A549 treated with Hydrocortisone at 1 μM for 4 hours (cell line): ENCODE measurements at places on chromosomes 2 and 18. TPM values are rescaled to one million over a fixed set of nuclear protein-coding genes. Genes with fewer than 3 reads are reported as not detected.

Gene DNAJC5G
- not detected in 5 replicates for total RNA-seq

Gene NRP2
- 84.8 to 140 TPM (median 133 TPM) in 5 replicates for total RNA-seq

Gene SLC5A7
- total RNA-seq = not detected in 5 replicates

Gene ZBTB14
- 6.1 to 8.2 TPM (median 6.5 TPM) in 5 replicates for total RNA-seq

Gene MLPH
- 270 to 331 TPM (median 308 TPM) in 5 replicates for total RNA-seq

Gene KIF1A
- total RNA-seq = 0.74 to 1.4 TPM (median 0.84 TPM) in 5 replicates

Gene MBP
- total RNA-seq = 15.4 to 19.0 TPM (median 16.9 TPM) in 5 replicates

Gene PSMA8
- not detected in 5 replicates for total RNA-seq

Gene POTEJ
- not detected in 5 replicates for total RNA-seq

Gene EVA1A
- 8.0 to 10.3 TPM (median 8.4 TPM) in 5 replicates for total RNA-seq

Gene HOXD12
- not detected in 5 replicates for total RNA-seq

Gene EIF2AK2
- total RNA-seq = 16.7 to 34.6 TPM (median 22.1 TPM) in 5 replicates
